Posterior vena cava (tissue), 2 donors: ENCODE measurements at places on chromosomes 6 and 20. TPM values are rescaled to one million over a fixed set of nuclear protein-coding genes. Genes with fewer than 3 reads are reported as not detected.

- DNase-seq: no peak
Measured at GRCh38 chr6:90098627-90099026, 198.0 kb downstream of the BACH2 start.

MYO6 gene
- total RNA-seq: 21.5 TPM

- DNase-seq: no peak
Measured at GRCh38 chr6:15020119-15020770, 225.6 kb upstream of the JARID2 start.

DNA sequence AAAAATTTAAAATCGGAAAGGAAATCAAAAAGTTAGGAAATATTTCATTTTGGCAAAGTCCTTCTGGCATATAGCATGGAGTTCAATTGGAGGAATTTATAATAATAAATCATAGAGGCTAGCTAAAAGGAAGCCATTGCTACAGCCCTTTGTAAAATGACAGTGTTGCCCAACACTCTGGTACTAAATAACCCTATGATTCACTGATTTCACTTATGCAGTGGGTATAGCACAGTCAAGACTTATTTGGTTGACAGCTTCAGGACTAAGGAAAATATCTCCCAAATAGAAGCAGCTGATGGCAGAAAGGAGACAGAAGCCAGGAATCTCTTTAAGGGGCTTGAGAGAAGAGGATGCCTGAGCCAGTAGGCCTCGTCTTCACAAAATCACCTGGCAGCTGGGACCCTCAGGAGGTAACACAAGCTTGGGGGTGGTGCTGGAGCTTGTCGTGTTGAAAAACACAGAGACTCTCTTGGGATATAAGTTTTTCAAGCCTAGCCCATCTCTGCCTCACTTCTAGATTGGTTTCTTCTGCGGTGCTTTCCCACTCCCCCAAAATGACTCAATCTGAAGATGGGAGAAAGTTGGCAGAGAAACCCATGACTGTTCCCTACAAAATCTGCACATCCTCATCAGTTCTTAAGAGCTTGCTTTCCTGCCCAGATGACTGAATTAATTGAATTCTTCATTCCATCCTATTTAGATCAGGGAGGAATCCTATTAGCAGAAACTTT lies 38.4 kb upstream of the EYA4 start:
- DNase-seq: no peak

- DNase-seq: no peak
Measured at GRCh38 chr6:13696226-13696625, 15.4 kb downstream of the RANBP9 start.

GCNT2 gene
- 2.6 TPM for total RNA-seq

- DNase-seq: no peak
Measured at GRCh38 chr6:147227770-147228320, 23.6 kb downstream of the STXBP5 start.

SLC22A2 gene
- total RNA-seq: 0.37 TPM

RNF217 gene
- 29.2 TPM for total RNA-seq

GRCh38 chr6:52872031-52872430 lies 31.4 kb upstream of the GSTA5 start:
- DNase-seq: no peak

- no peak for DNase-seq
Measured at GRCh38 chr6:101879782-101880181, 486.3 kb downstream of the GRIK2 start.

DNA sequence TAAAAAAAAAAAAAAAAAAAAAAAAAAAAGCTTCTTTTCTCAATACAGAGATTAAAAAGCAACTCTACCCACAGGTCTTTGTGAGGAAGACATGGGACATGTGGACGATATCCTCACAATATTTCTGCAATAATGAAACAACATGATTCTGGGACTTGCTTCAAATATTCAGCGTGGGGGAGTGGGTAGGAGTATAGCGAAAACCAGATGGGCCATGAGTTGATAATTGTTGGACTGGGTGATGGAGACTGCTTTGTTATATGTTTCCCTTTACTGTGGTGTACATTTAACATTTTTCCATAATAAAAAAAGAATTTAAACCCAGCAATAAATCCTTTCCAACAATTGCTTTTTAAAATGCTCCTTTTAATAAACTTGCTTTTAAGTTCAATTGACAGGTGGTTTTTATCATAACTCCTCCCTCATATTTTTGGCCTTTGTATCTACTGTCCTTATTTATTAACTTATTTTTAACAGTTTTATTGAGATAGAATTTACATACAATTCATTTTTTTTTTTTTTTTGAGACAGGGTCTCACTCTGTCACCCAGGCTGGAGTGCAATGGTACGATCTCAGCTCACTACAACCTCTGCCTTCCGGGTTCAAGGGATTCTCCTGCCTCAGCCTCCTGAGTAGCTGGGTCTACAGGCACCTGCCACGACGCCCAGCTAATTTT lies 40.4 kb upstream of the ARFGEF2 start:
- DNase-seq: no peak

DNA sequence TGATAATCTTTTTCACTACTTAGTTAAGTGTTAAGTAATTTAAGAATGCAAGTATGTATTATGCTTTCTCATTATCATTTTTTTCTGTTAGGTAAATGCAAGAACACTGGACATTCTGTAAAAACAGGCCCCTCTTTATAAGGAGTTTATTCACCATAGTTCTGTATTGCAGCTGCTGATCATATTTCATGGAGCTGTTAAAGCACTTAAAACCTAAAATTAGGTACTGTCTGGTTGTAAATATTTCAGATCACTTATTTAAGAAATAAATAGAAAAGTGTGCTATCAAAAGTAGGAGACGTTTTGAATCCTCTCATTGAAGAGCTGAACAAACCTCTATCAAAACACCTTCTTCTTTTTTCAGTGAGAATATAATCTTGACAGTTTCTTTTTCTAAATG lies 3.9 kb downstream of the EYA4 start:
- DNase-seq: no peak

- peak; percentile 96 for DNase-seq
Measured at GRCh38 chr20:24501764-24502556, 32.5 kb downstream of the SYNDIG1 start.

TBX18 gene
- total RNA-seq: 42.3 TPM

- peak; percentile 92 for DNase-seq
Measured at GRCh38 chr20:34083137-34083536, 28.9 kb downstream of the EIF2S2 start.

OSBPL2 gene
- total RNA-seq: 34.7 TPM

GRCh38 chr6:33018904-33019303 lies 9.5 kb upstream of the HLA-DOA start:
- peak; percentile 89 for DNase-seq

UNC5CL gene
- 0.52 TPM for total RNA-seq

MUC21 gene
- total RNA-seq: not detected

GRCh38 chr20:45229264-45230056 lies 8.3 kb downstream of the SEMG2 start:
- DNase-seq: no peak

IMPG1 gene
- total RNA-seq: not detected

- no peak for DNase-seq
Measured at GRCh38 chr20:9699181-9699580, 139.7 kb downstream of the PAK5 start.

GRCh38 chr6:28861339-28861738 lies 62.4 kb downstream of the TRIM27 start:
- no peak for DNase-seq

DNA sequence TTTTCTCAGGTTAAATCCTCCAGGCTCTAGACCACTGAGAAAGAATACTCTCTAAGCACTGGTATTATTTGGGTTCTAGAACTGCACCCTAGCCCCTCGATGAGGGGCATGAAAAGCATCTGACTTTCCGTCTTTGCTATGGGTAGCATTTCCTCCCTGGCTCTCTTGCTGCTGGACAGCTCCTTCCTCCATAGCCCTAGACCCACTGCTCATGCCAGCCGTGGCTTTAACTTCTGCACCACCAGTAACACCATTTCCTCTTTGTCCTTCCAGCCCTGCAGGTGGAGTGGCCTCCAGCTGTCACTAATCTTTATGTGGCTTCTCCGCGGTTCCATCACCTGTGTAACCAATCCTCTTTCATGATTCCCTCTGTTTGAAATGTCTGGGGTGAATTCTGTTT lies 194.9 kb downstream of the SCP2D1 start:
- DNase-seq: no peak

SMIM13 gene
- 11.8 TPM for total RNA-seq

GRCh38 chr6:52760105-52760765 lies 3.0 kb downstream of the GSTA2 start:
- DNase-seq: no peak
